ENCODE measurements at places on chromosomes 4 and X. TPM values are rescaled to one million over a fixed set of nuclear protein-coding genes. Genes with fewer than 3 reads are reported as not detected.
A peak's percentile ranks its signal among the peaks of the same experiment; 100 is the strongest.

DNA sequence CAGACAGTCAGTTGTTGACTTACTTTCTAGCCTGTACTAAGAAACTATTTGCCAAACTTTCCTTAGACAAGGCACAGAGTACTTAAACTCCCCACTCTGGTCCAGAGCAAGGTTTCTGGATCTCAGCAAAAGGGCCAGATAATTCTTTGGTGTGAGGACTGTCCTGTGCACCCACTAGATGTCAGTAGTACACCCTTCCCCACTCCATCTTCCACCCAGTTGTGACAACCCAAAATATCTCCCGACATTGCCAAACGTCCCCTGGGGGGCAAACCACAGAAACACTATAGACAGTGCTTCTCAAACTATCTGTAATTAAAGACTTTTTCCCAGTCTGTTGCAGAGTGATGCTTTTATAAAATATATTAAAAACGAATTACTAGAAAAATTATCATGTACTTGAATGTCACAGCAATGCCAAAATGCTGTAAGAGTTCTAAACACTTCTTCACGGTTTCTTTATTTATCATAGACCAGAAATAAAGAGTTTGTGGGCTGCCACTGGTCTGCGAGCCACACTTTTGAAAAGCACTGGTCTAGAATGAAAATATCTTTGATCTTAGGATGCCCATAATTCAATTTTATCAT is 203.5 kb downstream of the PRDM5 start:
- no peak overlapping the region for H3K27ac ChIP-seq
- DNase-seq = no peak
- H3K4me1 ChIP-seq = peaks cover 3% of the 10 kb centered on the region
- no peaks in the 10 kb centered on the region for H3K36me3 ChIP-seq
- no peak overlapping the region for H3K4me3 ChIP-seq
- no peaks in the 10 kb centered on the region for H3K27me3 ChIP-seq

The CMC4 gene
- 6.6 TPM for total RNA-seq

DNA sequence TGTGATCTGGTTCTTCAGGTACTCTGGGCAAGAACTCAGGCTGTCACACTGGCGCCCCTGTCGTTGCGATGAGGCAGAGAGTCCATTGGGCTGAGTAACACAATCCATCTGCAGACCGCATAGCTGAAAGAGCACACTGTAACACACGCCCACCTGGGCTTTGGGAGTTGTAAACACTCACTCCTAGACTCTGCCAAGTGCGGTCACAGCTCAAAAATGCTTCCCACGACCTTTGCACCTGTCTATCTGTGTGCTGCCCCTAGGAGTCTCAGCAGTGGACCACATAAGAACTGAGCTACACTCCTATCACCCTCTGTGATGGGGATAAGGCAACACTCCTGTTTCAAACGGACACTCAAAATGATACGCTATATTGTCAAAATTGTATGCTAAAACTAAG is 2028.3 kb downstream of the PCDH7 start:
- H3K36me3 ChIP-seq = no peaks in the 10 kb centered on the region
- no peaks in the 10 kb centered on the region for H3K4me1 ChIP-seq
- no peak for DNase-seq

DNA sequence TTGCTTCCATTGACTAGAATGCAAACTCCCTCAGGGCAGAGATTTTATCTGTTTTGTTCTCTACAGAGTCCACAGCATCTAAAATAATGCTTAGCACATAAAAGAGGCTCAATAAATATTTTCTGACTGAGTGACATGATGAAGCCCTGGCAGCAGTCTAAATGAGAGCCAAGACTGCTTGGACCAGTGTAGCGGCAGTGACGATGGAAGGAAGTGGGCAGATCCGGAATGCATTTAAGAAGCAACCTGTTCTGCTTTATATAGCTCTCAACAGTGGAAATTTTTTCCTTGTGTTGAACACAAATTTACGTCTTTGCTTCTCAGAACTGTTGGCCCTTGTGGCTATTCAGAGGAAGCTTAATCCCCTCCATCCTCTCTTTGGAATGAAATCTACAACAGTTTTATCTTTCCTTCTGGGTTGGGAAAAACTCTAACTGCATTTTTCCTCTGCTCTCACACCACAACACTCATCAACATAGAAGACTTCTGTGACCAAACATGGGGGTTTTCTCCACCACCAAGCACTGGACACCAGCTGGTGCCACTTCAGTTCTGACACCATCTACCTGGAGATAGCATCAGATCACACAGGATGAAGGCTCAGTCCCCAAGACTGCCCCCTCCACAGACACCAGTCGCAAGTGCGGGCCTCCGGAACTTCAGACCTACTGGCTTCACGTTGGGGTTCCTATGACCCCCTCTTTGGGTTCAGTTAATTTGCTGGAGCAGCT is 7.0 kb upstream of the BEND4 start:
- no peak overlapping the region for H3K4me3 ChIP-seq
- no peaks in the 10 kb centered on the region for H3K36me3 ChIP-seq
- H3K27me3 ChIP-seq = no peaks in the 10 kb centered on the region

The STPG2 gene
- 0.41 TPM for total RNA-seq

DNA sequence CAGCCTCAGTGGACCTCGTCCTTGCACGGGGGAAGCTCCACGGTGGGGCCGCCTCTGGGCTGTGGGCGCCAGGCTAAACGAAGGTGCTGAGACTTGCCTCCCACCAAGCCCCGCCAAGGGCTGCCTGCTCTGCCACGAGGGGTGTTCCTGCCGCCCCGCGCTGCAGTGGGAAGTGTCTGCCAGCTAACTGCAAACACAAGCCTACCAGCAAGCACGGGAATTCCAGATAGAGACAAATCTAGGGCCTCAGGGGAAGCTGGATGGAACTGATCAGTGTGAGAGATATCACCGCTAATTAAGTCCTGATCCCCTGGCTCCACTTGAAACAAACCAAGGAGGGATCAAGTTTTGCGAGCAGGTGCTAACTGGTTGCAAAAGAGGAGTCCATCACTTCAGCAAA is 181.6 kb upstream of the LEF1 start:
- H3K4me3 ChIP-seq = no peak overlapping the region
- H3K4me1 ChIP-seq = no peaks in the 10 kb centered on the region
- no peaks in the 10 kb centered on the region for H3K27me3 ChIP-seq

DNA sequence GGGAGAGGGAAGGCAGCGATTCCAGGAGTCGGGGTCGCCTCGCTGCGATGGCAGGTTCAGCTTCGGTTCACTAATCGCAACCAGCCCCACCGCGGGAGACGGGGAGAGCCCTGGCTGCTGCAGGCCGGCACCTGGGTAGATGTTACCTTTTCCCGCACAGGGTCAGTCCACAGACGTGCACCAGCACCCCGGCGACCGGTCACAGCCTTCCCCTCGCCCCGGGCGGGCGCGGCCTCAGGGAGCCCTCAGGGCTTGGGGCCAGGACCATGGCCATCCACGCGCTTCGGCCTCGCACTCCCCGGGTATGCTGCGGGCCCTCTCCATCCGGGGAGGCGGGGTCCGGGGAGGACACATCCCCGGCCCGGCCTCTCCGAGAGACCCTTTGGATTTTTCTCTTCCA is 26.1 kb upstream of the EXOC1L start:
- DNase-seq = peak; percentile 63
- H3K4me3 ChIP-seq = peak overlapping the region; percentile 24
- no peaks in the 10 kb centered on the region for H3K4me1 ChIP-seq
- no peaks in the 10 kb centered on the region for H3K36me3 ChIP-seq

The FAT1 gene
- total RNA-seq = 84.3 TPM

DNA sequence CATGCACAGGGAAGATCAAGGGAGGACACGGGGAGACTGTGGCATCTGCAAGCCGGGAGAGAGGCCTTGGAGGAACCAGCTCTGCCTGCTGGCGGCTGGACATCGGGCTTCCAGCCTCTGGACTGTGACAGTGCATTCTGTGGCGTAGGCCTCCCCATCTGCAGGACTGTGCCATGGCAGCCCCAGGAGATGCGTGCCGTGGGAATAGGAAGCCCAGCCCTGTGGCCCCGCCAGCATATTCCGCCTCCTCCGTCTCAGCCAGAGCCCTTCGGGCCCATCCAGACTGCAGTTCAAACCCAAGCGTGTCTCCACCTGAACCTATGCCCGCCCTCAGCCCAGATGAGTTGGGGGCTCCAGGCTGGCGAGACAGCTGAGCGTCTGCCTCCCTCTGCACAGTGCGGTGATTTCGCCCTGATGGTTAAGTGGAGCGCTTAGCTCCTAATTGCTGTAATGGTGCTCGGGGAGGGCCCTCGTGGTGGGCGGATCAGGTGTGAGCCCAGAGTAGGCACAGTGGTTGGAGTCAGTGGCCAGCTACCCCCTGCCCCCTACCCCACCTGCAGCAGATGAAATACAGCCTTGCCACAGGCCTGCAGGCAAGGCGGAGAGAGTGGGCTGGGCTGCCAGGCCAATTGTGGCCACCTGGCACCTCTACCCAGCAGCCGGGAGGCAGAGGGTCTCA is 133.9 kb downstream of the HMX1 start:
- H3K27ac ChIP-seq = no peak overlapping the region
- no peaks in the 10 kb centered on the region for H3K4me1 ChIP-seq
- H3K36me3 ChIP-seq = no peaks in the 10 kb centered on the region
- H3K27me3 ChIP-seq = no peaks in the 10 kb centered on the region

The GYG2 gene
- 1.4 TPM for total RNA-seq

The SPOCK3 gene
- not detected for total RNA-seq

- no peaks in the 10 kb centered on the region for H3K36me3 ChIP-seq
- no peak overlapping the region for H3K4me3 ChIP-seq
- no peak for DNase-seq
These were observed 287.0 kb upstream of the RASGEF1B start for GRCh38 chr4:81758574-81759264.

Data from upper lobe of right lung (tissue), 1 donor.